Adipocyte (in vitro differentiated cells): ENCODE measurements at places on chromosomes 7 and 10.

DNA sequence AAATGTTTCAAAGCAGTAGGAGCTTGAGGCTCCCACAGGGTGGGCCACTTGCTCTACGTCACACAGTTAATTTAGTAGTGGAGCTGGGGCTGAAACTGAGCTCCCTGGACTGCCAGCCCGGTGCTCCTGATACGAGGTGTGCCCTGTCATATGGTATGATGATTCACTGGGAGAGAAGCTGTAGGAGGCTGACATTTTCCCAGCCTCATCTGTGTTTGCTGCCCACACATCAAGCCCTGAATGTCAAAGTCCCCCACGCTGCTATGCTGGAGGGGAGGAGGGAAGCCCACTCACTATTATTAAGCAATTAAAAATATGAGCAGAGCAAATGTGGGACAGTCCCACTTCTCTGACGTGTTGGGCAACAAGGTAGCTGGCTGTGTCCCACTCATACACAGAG lies 81.2 kb upstream of the SORCS3 start:
- no peak for DNase-seq

- no peak for DNase-seq
Observed at GRCh38 chr7:31432176-31432575, 81.7 kb upstream of the ITPRID1 start.

DNA sequence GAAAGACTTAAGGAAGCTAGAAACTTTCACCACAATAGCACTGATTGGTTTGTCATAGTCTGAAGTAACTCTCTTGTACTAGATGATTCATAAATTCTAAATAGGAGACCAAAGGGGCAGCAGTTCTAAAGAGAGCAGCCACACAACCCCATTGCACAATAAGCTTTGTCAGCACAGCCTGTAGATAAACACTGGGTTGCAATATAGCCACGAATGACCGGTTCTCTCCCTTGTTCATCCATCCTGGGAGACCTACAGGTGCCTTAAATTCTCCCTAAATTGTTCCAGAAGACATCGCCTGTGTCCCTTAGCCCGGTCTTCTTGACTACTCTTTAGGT lies 167.0 kb downstream of the SNX13 start:
- DNase-seq = peak; percentile 93

DNA sequence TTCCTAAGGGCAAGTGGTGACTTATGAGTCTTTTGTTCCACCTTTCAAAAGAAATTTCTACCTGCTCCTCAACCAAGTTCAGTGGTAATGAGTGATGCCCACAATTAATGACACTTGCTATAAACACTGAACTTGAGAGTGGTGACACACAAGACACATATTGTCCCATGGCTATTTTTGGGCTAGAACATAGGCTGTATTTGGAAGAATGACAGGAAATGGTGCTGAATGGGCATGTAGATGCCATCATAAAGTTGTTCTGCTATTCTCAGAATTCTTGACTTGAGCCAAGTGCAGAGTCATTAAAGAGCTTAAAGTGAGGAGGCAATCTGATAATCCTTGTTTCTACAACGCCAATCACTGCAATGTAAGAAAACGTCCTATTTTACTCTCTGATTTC lies 313.3 kb downstream of the AGMO start:
- DNase-seq = no peak

DNA sequence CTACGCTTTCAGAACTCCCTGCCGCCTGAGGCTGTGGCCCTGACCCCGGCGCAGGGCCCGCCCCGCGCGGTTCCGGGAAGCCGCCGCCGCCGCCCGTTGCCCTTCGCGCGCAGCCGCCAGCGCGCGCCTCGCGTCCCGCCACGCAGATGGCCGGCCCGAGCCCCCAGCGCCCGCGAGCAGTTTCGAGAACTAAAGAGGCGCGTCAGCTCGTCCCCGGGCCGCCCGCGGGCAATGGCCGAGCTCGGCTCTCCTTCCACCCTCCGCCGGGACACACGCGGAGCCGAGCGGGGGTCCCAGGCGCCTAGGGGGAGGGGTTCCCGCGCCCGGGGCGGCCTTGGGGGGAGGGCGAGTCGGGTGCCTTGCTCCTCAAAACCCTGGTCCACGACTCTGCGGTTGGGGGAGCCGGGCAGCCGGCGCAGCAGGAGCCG lies 1.8 kb downstream of the HNRNPF start:
- peak; percentile 87 for DNase-seq

GRCh38 chr7:74284781-74285259 lies 4.4 kb upstream of the CLIP2 start:
- no peak for DNase-seq

DNA sequence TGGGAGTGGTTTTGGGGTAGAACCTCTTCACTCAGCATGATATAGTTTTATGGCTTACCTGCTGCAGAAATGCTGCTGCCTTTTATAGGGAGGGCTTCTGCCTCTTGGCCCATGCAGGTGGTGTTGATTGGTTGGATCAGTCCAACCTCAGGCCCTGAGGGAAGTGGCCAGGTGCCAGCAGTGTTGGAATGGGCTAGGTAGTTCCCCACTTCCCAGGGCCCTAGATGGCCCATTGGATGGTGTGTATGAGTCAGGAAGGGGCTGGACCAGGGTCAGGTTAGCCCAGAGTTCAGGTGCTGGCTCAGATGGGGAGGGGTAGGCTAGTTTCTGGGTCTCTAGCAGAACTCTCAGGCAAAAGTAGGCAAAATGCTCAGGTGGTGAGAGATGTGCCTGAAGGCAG lies 455.5 kb downstream of the CCSER2 start:
- DNase-seq = no peak

DNA sequence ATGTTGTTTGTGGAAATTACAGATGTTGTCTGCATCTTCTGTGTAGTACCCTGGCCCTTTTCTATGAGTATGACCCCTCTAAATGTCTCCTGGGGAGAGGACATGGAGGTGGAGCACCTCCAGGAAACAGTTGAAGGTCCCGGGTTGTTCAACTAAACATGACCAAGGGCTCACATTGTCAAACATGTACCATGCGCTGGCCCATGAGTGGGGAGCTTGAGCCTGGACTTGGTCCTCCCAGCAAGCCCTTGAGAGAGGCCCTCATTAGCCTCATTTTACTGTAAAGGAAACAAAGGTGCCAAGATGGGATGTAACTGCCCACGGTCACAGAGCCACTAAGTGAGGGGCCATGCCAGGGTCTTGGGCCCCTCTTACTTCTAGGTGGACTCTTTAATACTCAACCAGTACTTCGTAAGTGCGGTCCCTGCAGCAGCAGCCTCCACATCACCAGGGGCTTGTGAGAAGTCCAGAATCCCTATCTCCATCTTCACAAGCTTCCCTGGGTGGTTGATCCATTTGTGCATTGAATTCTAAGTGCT lies 31.2 kb downstream of the C10orf71 start:
- no peak for DNase-seq

DNA sequence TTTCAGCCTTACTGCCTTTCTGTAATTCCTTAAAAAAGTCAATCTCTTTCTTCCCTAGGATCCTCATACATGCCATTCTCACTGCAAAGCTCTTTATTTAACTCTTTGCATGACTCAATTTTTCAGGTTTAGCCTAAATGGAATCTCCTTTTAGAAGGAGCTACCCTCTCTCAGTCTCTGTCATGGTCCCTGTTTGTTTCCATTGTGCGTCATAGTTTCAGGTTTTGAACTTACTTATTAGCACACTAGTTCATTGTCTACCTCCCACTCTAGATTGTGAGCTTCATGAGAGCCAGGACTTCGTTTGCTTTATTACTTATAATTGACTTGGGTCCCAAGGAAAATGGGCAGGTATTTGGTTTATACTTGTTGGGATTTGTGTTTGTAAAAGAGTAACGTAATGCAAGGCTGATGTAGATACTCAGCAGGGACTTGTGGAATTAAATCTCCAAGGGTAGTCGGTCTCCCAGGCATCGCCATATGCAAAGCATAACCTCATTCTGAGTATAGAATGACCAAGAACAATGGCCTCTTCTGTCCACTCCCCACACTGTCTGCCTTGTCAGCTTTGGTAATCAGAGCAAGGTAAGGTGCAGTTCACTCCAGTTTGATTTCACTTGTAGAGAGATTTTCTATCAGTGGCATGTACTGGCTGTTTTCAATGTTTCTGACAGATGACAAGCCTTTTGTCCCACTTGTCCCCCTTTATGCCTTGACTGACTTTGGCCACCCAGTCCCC lies 252.0 kb downstream of the SORCS3 start:
- no peak for DNase-seq

DNA sequence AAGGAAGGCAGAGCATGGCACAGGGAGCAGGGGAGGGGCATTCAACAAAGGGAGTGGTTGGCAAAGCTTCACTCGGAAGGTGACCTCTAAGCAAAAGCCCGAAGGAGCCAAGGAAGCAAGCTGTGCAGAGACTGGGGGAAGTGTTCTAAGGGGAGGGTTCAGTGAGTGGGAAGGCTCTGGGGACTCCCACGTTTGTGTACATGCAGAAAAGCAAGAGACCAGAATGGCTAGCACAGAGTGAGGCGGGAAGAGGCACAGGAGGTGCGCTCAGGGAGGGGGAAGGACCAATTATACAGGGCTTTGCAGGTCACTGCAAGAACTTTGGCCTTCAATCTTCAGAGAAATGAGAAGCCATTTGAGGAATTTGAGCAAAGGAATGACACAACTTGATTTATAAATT lies 7.4 kb downstream of the ARHGAP21 start:
- DNase-seq = no peak

DNA sequence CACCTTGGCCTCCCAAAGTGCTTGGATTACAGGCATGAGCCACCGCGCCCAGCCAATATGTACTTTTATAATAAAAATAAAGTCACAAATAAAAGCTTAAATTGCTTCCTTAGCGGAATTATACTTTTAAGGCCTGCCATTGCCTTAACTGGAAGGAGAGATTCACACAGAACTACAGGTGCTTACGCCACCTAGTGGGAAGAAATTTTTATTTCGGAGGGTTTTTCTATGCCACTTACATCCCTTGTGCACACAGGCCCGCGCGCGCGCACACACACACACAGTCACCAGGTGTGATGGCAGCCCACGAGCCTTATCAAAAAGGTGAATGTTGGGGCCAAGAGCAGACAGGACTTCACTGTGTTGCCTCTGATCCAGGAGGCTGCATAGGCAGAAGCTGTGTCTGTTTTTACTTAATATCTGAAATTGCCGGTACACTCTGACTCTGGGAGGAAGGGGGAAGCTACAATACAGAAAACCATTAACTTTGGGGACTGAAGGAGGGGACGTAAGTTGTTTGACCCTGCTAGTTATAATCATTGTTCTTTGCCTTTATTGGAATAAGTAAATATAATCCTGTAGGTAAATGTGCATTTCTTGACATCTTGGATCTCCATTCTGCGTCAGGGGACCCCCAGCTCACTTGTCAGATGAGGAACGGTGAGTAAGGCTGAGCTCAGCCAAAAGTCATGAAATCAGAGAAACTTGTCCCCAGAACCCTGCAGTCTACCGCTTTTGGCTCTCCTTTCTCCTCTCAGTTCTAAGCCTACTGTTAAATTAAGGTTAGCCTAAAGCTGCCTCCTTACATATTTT lies 87.1 kb downstream of the SLC16A9 start:
- DNase-seq = peak; percentile 67

DNA sequence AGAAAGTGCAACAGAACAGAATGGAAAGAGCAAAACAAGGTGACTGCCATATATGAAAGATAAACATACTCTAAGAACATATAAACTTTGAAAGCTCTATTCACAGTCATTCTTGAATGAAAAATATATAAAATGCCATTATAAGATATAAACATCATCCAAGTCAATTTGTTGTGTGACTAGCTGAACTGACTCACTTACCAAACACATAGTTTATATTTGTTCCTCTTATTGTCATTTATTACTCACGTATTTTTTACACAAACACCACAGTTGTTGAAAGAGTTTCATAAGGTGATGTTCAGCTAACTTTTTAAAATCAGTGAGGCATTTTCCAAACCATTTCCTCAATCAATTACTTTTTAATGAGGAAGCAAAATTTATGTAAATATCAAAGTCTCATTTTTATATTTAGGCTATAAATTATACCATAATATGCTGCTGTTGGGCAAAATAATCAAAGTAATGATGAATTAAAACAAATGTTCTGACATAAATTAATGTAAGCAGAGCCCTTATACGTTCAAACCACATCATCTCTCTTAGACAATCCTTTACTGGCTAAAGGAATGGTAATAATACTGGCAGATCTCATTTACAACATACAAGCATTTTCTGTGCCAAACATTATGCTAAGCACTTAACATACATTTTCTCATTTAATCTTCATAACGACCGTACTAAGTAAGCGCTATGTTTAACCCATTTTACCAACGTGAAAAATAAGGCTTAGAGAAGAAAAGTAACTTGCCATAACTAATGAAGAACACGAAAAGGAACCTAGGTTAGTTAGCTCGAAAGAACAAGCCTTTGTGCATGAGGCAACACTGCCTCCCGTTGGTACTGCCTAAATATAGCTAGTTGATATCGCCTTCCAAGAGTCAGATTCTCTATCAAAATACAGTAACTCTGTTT lies 7.3 kb downstream of the LRRN3 start:
- peak; percentile 56 for DNase-seq

- peak; percentile 66 for DNase-seq
Observed at GRCh38 chr10:126459878-126460481, 71.7 kb upstream of the ADAM12 start.

DNA sequence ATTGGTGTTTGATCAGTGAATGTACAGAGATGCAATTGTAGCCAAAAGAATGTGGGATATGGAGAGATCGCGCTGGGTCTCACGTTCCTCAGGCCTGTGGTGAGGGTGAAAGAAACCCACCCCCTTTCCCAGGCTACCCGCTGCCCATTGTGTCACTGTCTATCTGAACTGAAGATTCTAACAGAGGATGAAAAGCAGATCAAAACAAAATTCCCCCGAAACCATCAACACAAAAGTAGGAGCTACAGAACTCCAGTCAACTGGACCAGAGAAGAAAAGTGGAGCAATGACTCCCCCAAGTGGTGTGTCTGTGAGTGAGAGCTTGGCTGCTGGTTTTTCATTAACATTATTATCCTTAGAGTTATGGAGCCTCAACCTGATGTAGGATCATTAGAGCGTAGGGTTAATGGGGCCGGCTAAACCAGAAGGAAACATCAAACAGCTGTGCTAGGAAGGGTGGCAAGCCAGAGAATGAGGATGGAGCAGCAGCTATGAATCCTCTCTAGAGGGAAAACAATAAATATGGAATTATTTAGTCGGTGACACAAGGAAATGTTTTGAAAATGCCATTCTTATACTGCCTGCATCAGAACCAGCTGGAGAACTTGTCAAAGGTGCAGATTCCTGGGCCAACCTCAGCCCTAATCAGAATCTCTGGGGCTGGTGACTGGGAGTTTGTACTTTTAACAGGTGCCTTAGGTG lies 38.3 kb downstream of the AKR1B1 start:
- DNase-seq = peak; percentile 88

DNA sequence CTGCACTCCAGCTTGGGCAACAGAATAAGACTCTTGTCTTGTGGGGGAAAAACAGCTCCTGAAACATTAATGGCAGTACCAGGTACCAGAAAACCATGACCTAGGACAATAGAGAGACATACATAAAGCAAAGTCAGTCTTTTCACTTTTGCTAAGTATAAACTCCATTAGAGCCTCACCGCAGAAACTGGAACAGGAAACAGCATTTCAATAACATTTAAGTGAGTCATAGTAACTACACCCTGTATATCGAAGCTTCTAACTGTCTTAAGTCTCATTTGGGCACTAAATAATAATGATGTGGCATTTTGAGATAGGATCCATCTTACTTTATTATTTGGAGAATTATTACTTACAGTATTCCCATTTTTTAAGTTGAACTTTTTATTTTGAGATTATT lies 517.8 kb upstream of the CELF2 start:
- DNase-seq = no peak

- no peak for DNase-seq
Observed at GRCh38 chr7:121379930-121380329, 16.2 kb downstream of the FAM3C start.
